Gastrocnemius medialis (tissue), 4 donors: ENCODE measurements at places on chromosomes 6 and 20. TPM values are rescaled to one million over a fixed set of nuclear protein-coding genes. Genes with fewer than 3 reads are reported as not detected.
A peak's percentile ranks its signal among the peaks of the same experiment; 100 is the strongest.

- H3K4me1 ChIP-seq: peaks cover 11% of the 10 kb centered on the region
- H3K27ac ChIP-seq: peak overlapping the region; percentile 90
- no peak for DNase-seq
- H3K27me3 ChIP-seq: no peaks in the 10 kb centered on the region
- no peaks in the 10 kb centered on the region for H3K36me3 ChIP-seq
Measured at GRCh38 chr6:158560836-158561320, 987 bp downstream of the TMEM181 start.

DNA sequence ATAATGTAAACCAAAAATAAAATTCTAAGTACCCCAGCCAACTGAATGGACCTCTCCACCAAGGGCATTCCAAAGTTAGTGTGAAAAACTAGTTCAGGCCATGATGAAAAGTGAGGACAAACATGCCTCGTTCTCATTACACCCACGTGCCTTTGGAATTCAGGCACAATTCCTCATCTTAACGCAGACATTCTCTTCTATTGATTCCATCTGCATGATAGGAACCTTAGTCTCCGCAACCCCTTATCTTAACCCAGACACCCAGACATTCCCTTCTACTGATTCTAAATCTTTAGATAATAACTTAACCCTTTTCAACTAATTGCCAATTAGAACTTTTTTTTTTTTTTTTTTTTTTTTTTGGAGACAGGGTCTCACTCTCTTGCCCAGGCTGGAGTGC lies 7.6 kb upstream of the SERPINB6 start:
- H3K27me3 ChIP-seq: no peaks in the 10 kb centered on the region
- H3K27ac ChIP-seq: no peak overlapping the region
- H3K36me3 ChIP-seq: no peaks in the 10 kb centered on the region
- no peak for DNase-seq
- no peak overlapping the region for H3K4me3 ChIP-seq
- peaks cover 16% of the 10 kb centered on the region for H3K4me1 ChIP-seq

GRCh38 chr20:38447931-38448675 lies 13.0 kb upstream of the SNHG17 start:
- no peak overlapping the region for H3K4me3 ChIP-seq
- DNase-seq: no peak
- no peaks in the 10 kb centered on the region for H3K27me3 ChIP-seq

- no peak overlapping the region for H3K4me3 ChIP-seq
- H3K27ac ChIP-seq: no peak overlapping the region
- H3K4me1 ChIP-seq: no peaks in the 10 kb centered on the region
- H3K27me3 ChIP-seq: no peaks in the 10 kb centered on the region
Measured at GRCh38 chr6:33344701-33345697, 27.5 kb upstream of the ZBTB22 start.

DNA sequence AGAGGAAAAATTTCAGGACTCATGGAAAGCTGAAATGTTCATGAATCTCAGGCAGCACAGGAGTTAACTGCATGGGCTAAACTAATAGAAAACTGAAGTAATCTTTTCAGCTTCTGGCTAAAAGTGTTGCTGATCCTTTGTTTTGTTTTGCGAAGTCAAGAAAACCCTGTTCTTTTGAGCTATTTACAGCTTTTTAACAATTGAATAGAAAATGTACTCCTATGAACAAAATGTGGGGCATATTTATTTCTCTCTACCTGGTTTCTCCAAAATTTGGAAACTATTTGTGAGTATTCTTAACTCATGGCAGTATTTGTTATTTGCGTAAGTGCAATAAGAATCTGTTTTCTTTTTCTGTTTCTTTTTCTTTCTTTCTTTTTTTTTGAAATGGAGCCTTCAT lies 818.8 kb upstream of the CITED2 start:
- no peak for DNase-seq
- H3K4me1 ChIP-seq: no peaks in the 10 kb centered on the region
- H3K4me3 ChIP-seq: no peak overlapping the region
- no peaks in the 10 kb centered on the region for H3K27me3 ChIP-seq
- no peak overlapping the region for H3K27ac ChIP-seq

RING1 gene
- 7.4 TPM for total RNA-seq

TCFL5 gene
- 5.5 TPM for total RNA-seq

SLPI gene
- total RNA-seq: 617 TPM

RAB32 gene
- total RNA-seq: 1.2 TPM

LPA gene
- not detected for total RNA-seq
